HepG2 (cell line): ENCODE measurements at places on chromosomes 13 and 19.

DNA sequence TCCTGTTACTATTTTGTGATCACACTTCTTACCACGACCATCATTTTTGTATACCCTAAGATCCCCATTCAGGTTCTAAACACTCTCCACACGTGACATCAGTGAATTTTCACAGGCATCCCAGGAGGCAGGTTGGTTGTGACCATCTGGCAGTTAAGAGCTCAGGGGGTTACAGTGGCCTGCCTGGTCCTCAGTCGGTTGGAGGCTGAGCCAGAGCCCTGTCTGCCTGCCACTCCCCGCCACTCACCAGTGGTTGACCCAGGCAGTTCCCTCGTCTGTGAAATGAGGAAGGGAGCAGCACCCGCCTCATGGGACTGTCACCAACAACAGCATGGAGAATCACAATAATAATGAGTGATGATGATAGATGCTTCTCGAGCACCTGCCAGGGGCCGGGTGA is 36.4 kb upstream of the EHD2 start:
- DNase-seq: no peak

- DNase-seq: no peak
These were observed 9.0 kb downstream of the SH3GL1 start for GRCh38 chr19:4391306-4391693.

- DNase-seq: peak; percentile 63
These were observed 19.0 kb upstream of the GPI start for GRCh38 chr19:34345947-34346351.

DNA sequence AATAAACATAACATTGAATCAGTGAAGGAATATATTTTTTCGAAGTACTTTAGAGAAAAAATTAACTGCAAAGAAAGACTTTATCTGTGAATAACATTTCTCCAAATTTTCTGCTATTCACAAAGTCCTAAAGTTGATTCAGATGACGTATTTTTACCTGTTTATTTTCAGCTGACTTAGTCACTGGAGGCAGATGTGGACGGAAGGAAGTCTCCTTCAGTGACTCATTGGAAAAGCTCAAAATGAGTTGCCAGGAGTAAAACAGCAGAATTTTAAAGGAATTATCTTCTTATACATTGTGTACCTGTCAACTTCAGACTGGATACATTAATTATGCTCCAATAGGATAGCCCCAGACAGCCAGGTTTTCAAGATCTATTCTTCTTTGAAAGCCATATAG is 679.3 kb upstream of the GPC6 start:
- DNase-seq: no peak

DNA sequence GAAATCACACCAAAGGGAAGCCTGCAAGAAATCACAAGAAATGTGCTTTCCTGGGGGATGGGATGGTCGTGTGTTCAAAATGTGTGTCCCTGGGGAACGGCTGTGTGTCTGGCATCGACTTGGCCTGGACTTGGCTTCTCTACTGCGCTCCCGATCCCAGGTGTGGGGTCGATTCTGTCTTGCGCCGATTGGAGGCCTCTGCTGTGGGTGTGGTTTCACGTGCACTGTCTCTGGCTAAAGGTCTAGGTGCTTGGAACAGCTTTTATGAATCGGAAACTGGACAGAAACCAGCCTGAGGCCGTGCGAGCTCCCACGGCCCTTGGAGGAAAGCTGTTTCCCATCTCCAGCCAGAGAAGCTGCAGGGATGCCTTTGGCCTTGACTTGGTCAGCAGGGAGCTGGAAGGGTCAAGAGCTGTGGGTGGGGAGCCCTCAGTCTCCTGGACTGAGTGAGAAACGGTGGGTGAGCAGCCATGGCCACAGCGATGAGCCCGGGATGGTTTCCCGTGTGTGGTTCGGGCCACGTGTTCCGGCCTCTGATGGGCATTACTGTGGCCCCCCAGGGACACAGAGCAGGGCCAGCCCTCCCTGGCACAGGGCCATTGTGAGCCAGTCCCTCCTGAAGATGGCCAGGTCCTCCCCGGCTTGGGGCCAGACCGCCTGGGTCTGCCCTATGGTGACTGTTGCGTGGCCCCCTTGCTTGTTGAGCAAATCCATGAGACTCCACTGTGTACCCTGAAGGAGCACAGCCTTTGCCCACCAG is 29.7 kb downstream of the MCF2L start:
- DNase-seq: no peak

GRCh38 chr13:20924758-20925394 is 22.3 kb upstream of the XPO4 start:
- DNase-seq: peak; percentile 82

GRCh38 chr13:112837371-112838037 is 131.5 kb upstream of the MCF2L start:
- DNase-seq: no peak

DNA sequence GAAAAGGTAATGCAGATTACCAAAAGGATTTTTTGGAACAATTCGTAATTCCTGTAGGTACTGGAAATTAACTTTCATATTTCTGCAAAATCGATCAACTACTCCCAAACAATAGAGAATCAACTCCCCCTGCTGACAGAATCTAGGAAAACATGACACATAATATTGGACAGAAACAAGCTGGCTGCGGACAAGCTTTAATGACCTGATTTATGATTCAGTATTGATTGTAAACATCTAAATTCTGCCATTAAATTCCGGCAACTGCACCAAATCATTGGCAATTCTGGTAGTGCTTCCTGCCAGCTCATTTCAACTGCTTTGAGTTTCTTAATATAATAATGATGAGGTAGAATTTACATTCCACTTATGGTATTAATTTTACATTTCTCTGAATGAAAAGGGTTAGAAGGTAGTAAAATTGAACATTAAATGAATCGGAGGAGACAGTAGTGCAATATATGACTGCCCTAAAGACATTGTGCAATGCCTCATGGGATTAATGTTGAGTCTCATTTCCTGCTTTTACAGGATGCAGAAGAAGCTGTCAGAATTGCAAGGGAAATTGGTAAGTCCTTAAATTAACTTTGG is 146.5 kb downstream of the PCCA start:
- peak; percentile 60 for DNase-seq

- peak; percentile 66 for DNase-seq
These were observed 16.2 kb upstream of the PRODH2 start for GRCh38 chr19:35828692-35829301.

DNA sequence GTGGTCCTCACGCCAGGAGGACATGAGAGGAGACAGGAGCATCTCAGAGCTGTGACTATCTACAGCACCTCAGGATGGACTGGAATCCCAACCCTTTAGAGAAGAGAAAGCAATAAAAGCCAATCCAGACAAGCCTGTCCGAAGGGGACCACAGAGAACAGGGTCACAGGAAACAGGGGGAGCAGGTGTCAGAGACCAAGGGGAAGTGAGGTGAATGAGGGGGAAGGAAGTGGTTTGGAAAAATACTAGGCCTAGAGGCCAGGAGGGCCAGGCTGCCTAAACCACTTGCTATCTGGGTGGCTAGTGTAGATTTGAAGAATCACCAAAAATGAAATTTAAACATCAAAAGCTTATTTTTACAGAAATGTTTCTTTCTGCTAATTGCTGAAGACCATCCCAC is 16.2 kb downstream of the TMTC4 start:
- no peak for DNase-seq

DNA sequence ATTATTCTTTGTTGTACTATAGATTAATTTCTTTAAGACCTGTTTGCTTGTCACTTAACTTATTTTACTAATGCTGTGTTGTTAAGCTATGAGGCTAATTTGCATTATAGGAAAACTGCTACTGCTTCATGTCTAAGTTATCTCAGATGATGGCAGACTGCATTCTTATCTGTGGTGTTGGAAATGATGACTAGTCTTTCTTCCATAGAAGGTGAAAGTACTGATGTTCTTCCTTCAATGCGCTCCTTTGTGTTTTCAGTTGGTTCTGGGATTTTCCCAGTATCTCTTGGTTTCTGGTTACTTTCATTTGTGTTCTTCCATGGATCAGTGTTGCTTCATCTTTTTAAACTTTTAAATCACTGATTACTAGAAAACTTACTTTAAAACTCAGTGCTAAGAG is 46.9 kb downstream of the TPP2 start:
- DNase-seq: no peak
